ENCODE measurements at places on chromosomes 4 and X.

GRCh38 chrX:12153741-12154140 is 15.5 kb downstream of the FRMPD4 start:
- DNase-seq = no peak

- DNase-seq = no peak
Measured at GRCh38 chrX:2487366-2487765, 13.4 kb downstream of the DHRSX start.

- DNase-seq = peak; percentile 70
Measured at GRCh38 chrX:39983715-39984114, 114.0 kb downstream of the BCOR start.

- DNase-seq = no peak
Measured at GRCh38 chr4:185566425-185566824, 31.1 kb upstream of the PDLIM3 start.

GRCh38 chr4:158857951-158858350 is 89.1 kb downstream of the FNIP2 start:
- DNase-seq = no peak

- DNase-seq = no peak
Measured at GRCh38 chrX:105375816-105376215, 155.3 kb upstream of the TEX13A start.

DNA sequence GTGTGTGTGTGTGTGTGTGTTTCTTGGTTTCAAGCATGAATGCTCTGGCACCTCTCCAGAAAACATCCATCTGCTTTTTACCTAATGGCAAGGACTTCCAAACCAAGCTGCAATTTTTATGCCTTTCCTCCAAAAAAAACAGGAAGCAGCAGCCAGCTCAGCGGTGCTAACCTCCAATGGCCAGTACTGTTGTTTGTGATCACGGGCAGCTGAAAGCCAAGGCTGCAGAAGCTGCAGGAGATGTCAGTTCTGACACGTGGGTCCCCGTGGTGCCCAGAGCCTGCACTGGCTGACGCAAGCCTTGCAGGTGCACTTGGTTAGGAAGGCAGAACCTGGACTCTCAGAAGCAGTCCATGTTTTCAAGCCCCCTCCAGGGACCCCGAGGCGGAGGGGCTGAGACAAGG is 313.6 kb upstream of the DDX53 start:
- peak; percentile 4 for DNase-seq

DNA sequence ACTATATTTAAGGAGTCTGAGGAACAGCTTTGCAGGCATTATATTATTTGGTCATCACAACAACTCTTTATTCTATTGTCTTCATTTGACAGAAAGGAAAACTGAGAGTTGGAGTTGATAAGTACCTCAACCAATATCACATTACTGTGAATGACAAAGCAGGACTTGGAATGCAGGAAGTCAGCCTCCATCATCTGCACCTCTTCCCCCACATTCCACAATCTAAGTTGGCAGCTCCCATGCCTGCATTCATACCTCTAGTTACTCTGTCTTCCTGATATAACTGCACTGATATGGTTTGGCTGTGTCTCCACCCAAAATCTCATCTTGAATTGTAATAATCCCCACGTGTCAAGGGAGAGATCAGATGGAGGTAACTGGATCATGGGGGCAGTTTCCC is 356.7 kb downstream of the GALNTL6 start:
- DNase-seq = no peak

DNA sequence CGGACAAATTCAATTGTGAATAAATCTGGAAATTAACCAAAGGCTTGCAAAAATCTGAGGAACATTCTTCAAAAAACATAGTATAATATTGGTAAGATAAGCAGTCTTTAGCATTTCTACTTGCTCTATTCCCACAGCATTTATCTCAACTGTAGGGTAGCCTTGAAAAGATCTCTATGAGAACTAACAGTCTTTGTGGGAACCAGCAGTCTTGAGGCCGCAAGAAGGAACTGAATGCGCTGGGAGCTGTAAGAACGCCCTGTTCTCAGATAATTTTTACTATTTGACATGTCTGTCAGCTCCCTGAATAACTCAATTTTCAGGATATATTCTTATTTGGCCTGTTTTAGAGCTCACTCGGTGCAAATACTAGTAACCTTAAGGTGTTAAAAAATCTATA is 519.3 kb upstream of the CXorf51A start:
- no peak for DNase-seq

- no peak for DNase-seq
Measured at GRCh38 chrX:19332983-19333382, 10.7 kb upstream of the PDHA1 start.

GRCh38 chr4:139934708-139935195 is 219.2 kb downstream of the MAML3 start:
- no peak for DNase-seq

DNA sequence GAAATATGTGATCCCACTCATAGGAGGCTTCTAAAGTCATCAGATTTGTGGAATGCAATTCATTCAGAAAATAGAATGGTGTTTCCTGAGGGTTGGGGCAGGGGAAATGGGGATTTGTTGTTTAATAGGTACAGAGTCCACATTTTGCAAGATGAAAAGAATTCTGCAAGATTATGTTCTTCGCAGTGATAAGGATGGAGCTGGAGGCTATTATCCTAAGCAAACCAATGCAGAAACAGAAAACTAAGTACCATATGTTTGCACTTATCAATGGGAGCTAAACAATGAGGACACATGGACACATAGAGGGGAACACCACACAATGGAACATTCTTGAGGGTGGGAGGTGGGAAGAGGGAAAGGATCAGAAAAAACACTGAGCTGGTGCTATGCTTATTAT is 144.3 kb upstream of the NLGN4X start:
- DNase-seq = no peak

- DNase-seq = no peak
Measured at GRCh38 chrX:155086202-155086840, 15.0 kb downstream of the BRCC3 start.

DNA sequence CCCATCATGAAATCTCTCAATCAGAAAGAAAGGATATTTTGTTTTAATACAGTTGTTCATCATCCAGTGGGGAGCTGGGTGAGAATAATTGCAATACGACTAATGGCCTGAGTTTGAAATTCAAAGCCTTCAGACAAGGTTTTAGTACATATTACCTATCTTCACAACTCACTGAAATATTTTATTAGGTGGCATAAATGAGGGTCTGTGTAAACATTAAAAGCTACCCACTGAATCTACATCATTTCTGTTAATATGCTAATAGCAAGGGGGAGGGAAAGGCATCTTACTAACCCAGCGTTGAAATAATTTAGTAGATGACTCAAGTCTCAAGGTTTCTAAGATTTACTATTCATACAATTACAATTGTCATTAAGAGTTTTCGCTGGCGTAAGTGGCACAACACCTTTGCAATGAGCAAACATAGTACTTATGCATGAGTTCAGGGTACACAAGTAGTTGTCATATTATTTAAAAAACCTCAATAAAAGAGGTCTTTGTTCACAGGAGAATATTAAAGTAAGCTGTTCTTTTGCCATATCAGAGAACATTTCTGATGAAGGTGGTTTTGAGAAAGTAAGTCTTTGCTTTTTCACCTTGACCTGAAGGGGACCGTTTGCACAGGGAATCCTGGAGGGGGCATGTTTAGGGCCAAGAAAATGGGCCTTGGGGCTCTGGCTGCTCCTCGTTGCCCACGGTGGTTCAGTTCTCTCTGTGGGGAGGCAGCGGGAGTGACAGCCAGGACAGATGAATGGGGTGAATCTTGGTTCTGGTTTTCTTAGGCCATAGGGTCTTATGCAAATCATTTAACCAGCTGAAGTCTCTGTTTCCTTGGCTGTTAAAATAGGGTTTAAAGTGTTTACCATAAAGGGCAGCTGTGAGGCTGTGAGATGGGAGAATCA is 4.5 kb upstream of the RHOH start:
- DNase-seq = no peak

GRCh38 chr4:78565971-78566372 is 14.4 kb downstream of the ANXA3 start:
- peak; percentile 95 for DNase-seq

DNA sequence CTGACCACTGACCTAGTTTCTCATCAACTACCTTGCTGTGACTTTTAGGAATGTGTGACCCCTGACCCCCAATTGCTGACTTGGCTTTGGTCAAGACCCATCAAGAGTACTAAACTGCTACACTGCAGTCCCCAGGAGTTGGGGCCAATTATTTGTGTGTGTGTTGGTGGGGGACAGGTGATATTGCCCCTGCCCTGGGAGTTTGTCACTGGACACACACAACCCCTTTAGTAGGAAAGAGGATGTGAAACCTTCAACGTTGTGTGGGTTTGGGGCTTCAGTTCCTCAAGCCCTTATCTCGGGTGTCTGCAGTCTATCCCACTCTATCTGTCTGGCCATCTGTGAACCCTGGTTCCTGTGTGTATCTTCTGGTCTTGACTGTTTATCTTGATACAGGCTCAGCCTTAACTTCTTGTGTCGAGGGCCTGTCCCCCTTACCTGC is 6.5 kb downstream of the SASH3 start:
- DNase-seq = no peak

DNA sequence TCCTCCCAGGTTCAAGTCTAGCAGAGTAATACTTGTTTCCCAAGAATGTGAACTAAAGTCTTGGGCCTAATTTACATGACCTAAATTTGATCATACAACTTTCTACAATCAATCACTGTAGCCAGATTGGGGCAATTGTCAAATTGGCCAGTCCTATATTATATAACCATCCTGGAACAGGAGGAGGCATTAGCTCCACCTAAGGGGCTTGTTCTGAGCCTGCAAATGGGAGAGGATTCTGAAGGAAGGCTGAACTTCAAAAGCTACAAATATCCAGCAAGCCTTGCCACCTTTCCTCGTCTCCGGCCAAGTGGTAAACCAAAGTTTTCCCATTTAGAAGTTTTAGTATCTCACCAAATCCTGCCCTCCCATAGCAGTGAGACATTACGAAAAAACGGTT is 1289.6 kb upstream of the TENM3 start:
- DNase-seq = no peak

- no peak for DNase-seq
Measured at GRCh38 chr4:150656891-150657290, 74.9 kb downstream of the MAB21L2 start.

- DNase-seq = no peak
Measured at GRCh38 chr4:61628727-61629126, 428.6 kb downstream of the ADGRL3 start.
